ENCODE measurements at places on chromosomes 4 and X. TPM values are rescaled to one million over a fixed set of nuclear protein-coding genes. Genes with fewer than 3 reads are reported as not detected.

DNA sequence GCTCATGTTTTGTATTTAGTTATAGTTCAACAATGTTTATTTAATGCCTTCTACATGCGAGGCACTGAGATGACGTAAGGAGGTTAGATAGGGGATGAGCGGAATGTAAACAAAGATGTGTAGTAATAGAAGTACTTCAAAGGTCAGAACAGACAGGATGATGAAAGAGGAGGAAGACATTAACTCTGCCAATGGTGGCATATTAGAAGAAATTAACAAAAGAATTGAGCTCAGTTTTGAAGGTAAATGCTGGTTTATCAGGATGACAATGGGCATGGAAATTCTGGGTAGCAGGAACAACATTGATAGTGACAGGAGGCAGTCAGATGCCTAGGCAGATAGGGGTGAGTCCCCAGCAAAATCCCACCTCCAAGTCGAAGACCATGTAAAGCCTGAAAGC, 62.3 kb upstream of the PGRMC2 start:
- DNase-seq: no peak
- H3K27ac ChIP-seq: no peak overlapping the region
- peaks cover 14% of the 10 kb centered on the region for H3K4me1 ChIP-seq

Gene MAGED4B
- total RNA-seq: 0.59 TPM

DNA sequence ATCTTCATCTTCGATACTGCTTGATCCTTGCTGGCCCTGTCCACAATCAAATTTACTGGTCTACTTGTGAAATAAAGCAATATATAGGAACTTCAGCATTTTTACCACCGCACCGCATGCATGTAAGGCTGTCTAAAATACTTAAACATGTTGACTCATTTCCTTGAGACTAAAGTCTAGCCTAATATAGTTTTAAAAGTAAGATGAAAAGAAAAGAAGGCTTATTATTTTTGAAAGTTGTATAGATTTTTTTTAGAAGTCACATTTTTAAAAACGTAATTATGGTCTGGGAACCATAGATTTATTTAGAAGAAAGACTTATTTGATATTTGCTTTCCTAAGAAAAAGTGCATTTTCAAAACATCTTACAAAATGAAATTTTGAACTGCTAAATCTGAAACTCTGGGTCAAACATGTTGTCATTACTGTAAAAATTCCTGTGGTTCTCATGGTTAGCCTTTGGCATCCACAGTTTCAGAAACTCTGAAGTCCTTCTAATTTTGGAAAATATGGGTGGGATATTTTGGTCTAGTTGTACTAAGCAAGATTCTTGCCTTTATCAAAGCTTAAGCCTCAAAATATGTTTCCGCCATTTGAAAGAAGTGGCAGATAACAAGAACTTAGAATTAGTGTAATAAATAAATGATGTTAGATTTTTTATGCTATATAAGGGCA, 423.5 kb upstream of the CTSO start:
- no peak overlapping the region for H3K4me3 ChIP-seq
- H3K27ac ChIP-seq: no peak overlapping the region
- no peaks in the 10 kb centered on the region for H3K36me3 ChIP-seq
- DNase-seq: no peak
- no peaks in the 10 kb centered on the region for H3K27me3 ChIP-seq
- no peaks in the 10 kb centered on the region for H3K4me1 ChIP-seq

Gene SFRP2
- total RNA-seq: 0.54 TPM

GRCh38 chrX:116379854-116380253, 56.6 kb upstream of the SLC6A14 start:
- no peak for DNase-seq
- no peak overlapping the region for H3K4me3 ChIP-seq
- H3K4me1 ChIP-seq: no peaks in the 10 kb centered on the region
- H3K27me3 ChIP-seq: no peaks in the 10 kb centered on the region
- H3K36me3 ChIP-seq: no peaks in the 10 kb centered on the region

DNA sequence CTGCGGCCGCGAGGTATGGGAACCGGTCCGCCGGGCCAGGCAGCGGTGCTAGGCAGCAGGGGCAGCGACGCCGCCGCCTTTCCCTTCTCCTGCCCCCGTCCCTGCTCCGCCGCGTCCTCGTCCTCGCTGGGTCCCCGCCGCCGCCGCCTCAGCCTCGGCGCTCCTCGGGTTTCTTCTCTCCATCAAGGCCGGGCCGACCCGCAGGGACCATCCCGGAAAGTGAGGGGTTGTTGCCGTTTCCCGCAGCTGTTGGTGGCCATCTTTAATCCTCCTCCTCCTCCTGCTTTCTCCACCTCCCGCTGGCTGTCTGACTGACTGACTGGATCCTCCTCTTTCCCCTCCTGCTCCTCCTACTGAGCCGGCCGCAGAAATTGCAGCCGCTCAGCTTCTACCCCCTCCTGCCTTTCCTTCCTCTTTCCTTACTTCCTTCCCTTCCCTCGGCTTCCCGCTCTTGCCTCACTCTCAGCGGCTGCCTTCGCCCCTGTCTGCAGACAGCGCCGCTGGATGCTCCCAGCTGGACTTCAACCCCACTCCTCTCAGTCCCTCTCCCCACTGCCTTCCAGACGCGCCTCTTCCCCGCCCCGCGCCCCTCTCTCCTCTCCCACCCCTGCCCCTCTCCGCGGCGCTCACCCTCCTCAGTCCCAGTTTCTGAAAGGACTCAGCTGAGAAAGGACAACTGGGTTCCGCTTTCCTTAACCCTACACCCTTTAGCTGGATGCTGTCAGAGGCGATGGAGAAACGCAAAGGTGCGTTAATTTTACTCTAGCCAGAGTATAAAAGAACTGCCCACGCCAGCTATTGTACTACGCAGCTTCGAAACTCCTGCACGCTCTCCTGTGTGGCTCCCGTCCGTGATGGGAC, at the start of gene WDFY3:
Gene WDFY3 (minus strand): TSS at position 309 of the 861 bp plus-strand sequence. CDS start 106,099 bp downstream, outside the sequence.
- H3K4me3 ChIP-seq: peak within 1 kb of the TSS; percentile 89
- no peaks in the 10 kb centered on the region for H3K36me3 ChIP-seq
- H3K27me3 ChIP-seq: no peaks in the 10 kb centered on the region

Gene CCDC110
- 0.65 TPM for total RNA-seq
